ENCODE measurements at places on chromosomes 7 and 10. TPM values are rescaled to one million over a fixed set of nuclear protein-coding genes. Genes with fewer than 3 reads are reported as not detected.

DNA sequence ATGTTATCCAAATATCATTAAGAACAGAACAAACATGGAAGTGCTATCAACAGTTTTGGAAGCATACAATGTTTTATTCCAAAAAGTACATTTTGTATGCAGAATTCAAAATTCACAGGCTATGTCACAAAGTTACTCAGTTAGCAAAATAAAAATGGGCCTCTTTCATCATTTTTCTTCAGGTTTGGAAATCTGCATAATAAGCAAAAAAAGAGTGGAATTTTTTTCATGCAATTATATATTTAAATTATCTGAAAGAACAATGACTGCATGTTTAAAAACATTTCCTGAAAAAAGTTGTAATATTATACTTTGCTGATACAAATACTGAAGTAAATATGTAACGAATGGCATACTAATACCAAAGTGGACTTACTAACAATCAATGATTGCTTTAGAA, 161.2 kb upstream of the MBL2 start:
- no peak for DNase-seq

Gene SNCG
- 71.1 TPM for total RNA-seq

Gene COL26A1
- total RNA-seq = 104 TPM

Gene HHEX
- 0.54 TPM for total RNA-seq
